ENCODE measurements at places on chromosomes 13 and 19.

DNA sequence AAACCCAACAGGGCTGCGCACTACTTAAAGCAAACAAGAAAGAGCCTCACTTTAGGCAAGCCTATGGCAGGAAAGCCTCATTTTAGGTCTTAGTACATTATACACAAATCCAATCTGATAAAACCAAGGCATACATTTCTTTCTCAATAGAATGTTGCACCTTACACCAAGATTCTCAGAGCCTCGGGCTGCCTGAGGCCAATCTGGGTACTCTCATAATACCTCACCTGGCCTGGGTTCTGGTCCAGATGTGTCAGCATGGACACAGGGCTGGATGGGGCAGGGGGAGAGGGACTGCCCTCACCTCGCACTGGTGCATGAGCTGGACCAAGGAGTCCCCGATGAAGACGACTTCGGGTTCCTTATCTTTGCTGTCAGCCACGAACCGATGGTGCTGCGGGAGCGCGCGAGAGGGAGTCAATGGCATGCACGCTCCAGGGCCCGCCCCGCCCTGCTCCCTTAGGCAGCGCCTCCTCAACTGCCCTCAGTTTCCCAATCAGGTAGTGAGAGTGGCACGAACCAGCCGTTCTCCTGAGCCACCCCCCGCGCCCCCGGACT, at the start of gene PRR19:
Gene PRR19 (plus strand): TSS at position 487 of the 558 bp plus-strand sequence. CDS start 7,453 bp downstream, outside the sequence.
- DNase-seq = peak; percentile 32

DNA sequence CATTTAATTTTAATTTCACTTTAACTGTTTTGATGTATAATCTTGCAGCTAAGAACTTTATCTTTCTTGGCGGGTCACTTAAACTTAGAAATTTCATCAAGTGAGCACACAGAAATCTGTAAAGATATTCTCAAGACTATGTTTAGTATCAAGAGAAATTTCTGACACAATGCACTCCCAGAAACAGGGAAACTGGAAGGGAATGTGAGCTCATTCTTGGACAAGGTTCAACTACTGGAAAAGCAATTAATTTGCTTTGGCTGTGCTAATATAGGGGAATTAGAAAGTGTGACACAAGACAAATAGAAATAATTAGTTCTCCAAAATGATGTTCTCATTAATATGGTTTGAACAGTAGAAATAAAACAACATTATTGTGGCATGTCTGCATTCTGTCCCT, 402.3 kb downstream of the DACH1 start:
- DNase-seq = no peak

- no peak for DNase-seq
These were observed 9.8 kb downstream of the MVB12A start for GRCh38 chr19:17429641-17430113.

GRCh38 chr19:15031675-15032074, 17.6 kb upstream of the CASP14 start:
- no peak for DNase-seq

DNA sequence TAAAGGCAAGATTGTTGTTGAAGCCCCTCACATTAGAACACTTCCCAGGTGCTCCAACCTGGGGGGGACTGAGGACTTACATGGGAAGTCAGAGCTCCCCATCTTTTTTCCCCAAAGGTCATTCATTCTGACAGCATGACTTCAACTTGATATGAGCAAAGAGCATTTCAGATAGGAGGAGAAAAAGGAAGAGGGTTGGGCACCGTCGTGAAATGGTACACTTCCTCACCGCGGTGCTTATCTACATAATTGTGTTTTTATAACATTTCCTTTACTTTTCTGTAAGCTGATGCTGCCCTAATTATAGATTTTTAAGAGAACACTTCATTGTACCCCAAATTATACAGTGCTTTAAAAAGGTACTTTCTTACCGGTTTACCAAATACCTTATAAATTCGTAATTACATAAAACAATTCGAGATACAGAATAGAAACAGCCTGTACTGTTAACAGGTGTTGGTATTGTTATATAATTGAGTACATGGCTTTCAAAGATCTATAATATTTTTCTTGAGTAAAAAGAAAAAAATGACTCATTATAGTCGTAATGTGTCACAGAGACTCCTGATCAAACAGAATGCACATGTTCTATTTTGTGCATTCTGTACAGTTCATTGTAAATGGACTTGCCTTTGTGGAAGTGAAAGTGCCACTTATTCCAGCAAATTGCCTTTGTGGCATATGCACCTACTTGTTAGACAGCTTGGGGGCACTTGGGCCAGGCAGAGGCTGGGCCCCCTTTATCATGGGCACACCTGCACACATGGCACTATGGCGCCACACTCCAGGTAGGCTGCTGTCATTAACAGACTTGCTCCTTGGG, 81.8 kb downstream of the GGACT start:
- no peak for DNase-seq

- DNase-seq = no peak
These were observed 1591.3 kb downstream of the EFNB2 start for GRCh38 chr13:104944176-104944575.

DNA sequence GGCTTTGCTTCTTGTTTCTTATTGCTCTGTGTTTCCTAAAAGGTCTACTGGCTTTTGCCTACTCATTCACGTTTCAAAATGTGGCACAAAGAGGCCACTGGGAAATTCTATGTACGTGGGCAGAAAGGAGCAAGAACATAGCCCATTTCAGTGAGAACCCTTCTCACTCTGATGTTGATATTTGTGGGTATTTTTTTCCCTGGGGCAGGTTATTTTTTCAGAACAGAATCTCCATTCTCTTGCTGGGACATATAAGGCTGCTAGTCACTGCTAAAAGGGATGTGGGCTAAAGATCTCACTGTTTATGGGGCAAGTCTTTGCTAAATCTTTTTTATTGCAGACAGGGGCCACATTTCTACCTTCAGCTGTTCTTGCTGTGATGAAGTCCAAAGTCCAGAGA, 27.1 kb downstream of the EDNRB start:
- no peak for DNase-seq

GRCh38 chr19:40768869-40769268, 6.5 kb upstream of the MIA start:
- DNase-seq = no peak

DNA sequence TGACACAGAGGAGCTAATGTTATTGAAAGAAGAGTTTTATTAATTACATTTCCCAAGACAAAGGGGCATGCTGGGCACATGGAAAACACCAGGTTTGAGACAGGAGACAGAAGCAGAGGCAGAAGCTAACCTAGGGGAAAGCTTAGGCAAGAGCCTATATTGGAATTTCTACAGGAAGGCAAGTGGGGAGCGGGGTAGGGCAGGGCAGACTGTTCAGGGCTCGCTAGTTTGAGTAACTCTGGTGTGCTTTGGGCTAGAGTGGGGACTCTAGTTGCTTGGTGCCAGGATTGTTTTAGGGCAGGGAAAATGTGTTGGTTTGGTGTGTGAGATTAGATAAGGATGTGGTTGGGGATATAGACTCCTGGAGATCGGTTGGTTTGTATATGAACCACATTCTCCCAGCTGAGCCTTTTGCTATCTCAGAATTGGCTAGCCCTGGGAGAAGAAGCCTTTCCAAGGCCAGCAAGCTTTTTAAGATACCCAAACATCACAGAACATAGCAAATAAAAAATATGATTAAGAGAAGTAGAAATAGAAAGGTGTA, 8.4 kb upstream of the UFM1 start:
- DNase-seq = no peak

GRCh38 chr19:58054901-58055874, 3.9 kb upstream of the ZNF135 start:
- DNase-seq = no peak

DNA sequence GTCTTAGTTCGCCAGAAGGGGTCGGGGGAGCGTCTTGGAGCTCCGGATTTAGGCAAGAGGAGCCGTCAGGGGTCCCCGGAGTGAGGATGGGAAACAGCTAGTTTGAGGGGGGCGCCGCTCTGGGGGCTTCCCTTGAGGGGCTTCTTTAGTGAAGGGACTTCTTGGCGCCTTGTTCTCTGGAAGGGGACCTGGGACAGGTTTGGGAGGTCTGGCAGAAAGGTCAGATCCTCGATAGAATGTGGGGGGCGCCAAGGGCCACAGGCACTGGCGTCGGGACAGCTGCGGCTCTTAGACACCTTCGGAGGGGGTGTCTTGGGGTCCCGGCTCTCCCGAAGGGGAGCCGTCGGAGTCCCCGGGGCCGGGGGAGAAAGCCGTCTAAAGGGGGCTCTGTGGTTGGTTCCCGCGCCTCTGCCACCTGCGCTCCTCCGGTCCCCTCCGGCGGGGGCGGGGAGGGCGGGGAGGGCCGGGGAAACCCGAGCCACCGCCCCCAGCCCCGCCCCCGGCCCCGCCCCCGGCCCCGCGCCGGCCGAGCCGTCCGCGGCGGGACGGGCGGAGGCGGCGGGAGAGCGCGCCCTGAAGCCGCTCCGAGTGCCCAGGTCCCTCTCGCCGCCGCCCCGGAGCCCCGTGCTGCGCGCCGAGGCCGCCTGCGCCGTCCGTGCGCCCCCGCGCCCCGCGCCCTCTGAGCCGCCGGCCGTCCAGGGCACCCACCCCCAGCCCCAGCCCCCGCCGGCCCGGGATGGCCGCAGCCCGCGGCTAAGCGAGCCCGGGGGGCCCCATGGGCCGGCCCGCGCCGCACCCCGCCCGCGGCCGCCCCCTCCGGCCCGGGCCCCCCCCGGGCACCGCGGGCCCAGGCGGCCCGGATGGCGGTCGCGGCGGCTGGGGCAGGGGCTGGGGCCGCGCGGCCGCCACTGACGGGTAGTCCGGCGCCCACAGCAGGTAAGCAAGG, at the start of gene NRTN:
Gene NRTN (plus strand): TSS at position 552 of the 946 bp plus-strand sequence. CDS start 19,099 bp downstream, outside the sequence.
- DNase-seq = no peak

DNA sequence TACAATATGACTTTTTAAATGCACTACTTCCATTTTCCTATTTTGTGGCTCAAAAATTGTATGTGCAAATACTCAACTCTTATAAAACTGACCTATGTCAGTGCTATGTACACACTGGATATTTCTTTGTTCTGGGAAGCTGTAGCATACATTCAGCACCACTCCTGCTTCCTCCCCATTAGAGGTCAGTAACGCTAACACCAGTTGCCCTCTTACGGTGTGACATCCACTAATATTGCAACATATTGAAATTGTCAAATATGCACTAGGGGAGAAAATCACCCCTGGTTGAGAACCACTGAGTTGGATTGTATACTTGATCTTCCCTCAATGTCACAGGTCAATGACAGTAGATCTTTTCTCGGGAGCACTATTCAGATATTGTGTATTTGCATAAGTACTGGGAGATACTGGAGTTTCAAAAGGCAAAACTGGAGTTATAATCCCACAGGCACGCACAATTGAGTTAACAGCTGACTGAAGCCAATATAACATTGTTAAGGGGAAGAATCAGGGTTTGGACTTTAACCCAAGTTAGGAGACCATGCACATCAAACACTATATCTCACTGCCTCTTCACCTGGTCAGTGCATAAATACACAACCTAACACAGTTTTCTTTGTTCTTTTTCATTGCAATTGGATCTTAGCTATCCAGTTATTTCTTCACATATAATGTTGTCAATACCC, 1276.5 kb upstream of the MIR17HG start:
- no peak for DNase-seq

GRCh38 chr19:46116121-46116520, 8.4 kb downstream of the IGFL3 start:
- no peak for DNase-seq

- DNase-seq = peak; percentile 8
These were observed 16.3 kb downstream of the POP4 start for GRCh38 chr19:29622166-29623070.

GRCh38 chr13:111344471-111345191, 24.2 kb downstream of the TEX29 start:
- peak; percentile 54 for DNase-seq

GRCh38 chr19:34403784-34404108, 453 bp upstream of the PDCD2L start:
- DNase-seq = no peak

GRCh38 chr13:98512774-98513665, 63.9 kb downstream of the STK24 start:
- no peak for DNase-seq

DNA sequence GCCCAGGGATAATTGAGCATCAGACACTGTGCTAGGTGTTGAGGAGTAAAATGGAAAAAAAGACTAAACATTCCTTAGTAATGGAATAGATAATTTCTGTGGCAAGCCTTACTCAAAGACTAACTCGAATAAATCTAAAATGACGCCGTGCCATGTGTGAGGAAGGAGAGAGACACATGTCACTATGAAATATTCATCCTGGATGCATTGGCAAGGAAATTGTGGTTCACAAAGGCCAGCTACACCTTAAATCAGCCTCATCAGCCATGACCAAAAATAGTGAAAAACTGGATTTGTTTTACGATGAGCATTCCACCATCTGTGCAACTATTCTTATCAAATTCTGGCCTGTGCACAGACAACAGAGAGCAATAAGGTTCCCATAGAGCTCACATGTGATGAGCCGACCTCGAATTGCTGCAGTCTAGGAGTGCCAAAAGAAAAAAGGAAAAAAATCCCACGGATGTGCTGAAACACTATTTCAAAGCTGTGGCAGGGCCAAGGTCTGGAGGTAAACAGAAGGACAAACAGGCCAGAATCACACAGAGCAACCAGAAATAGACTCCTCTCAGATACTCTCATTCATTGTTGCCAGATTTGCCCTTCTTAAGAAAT, 505.7 kb downstream of the EFNB2 start:
- DNase-seq = no peak

DNA sequence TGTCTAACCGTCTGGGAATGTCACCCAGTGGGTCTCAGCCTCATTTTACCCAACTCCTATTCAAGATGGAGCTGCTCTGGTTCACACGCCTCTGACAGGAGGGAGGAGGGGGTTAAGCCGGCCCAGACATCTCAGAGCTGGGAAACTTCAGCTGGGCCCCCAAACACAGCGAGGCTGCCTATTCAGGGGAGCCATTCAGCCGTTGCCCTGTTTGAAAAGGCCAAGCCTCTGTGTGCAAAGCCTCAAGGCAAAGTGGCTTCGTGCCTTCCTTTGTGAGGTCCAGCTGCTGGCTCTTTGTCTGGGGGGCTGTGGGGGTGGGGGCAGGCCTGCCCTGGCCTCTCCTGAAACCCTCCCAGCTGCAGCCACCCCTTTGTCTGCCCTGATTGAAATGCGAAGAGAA, 147.4 kb downstream of the PTPRS start:
- no peak for DNase-seq

- no peak for DNase-seq
These were observed 32.9 kb downstream of the TSKS start for GRCh38 chr19:49730166-49730565.

DNA sequence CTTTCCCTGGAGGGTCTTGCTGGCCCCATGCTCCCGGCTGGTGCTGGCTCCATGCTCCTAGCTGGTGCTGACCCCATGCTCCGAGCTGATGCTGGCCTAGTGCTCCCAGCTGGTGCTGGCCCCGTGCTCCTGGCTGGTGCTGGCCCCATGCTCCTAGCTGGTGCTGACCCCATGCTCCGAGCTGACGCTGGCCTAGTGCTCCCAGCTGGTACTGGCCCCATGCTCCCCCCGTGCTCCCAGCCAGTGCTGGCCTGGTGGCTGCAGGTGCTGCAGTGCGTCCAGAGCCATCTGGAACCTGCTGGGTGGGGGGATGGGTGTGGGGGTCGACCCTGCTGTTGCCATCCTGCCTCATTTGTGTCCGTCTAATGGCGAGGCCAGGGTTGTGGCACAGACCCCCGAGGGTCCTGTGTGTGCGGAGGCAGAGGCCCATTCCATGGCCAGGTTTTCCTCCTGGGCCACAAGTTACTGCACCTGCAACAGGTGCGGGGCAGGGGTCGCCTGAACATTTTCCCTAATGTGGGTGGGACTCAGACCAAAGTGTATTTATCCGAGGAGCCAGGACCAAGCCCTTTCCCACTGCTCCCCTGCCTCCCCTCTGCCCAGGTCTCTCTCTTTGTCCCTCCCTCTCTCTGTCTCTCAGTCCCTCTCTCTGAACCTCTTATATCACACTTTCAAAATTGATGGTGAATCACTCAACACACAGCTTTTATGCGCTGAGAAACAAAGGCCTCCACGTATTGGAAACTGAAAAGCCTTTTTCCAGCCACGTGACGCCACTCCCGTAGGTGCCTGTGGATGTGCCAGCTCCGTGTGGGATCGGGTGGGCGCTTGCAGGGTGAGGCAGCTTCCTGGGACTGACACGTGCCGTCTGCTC, 45.1 kb downstream of the MCF2L start:
- no peak for DNase-seq

Measured in EH (cell line).